NCI-H526 treated with DMSO at 0.1 percent for 48 hours (cell line): ENCODE measurements at places on chromosomes 7 and 10.

DNA sequence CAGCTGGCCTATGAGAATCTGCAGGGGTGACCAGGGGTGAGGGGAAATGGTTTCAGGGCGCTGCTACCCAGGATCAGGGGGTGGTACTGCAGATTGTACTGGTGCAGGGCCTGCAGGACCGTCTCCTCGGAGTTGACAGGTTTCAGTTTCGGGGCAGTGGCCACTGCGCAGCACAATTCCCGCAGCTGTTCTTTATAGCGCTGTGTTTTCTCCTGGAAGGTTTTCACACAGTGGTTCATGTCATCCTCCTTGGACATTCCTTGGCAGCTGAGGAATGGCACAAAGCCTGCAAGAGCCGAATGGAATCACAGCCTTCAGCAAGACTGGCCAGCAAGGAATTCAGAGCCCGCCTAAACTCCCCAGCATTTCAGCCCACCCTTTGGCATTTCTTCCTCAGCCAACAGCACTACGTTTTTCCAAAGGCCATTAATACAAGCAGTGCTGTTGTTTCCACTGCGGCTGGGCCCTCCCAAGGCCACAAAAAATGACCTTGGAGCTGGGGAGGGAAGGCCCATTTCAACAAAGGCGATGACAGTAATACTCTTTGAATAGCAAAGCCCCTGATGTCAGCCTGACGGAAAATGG, 44.9 kb downstream of the PNLIPRP2 start:
- DNase-seq, result no peak

- no peak for DNase-seq
These were observed 33.9 kb upstream of the TSPAN13 start for GRCh38 chr7:16719699-16720098.

- no peak for DNase-seq
These were observed 10.2 kb upstream of the FAM13C start for GRCh38 chr10:59372543-59372942.

- DNase-seq, result no peak
These were observed 206.1 kb upstream of the PHYHIPL start for GRCh38 chr10:58970160-58970915.
